A549 treated with Mapracorat at 1 μM for 4 hours (cell line): ENCODE measurements at places on chromosomes 5 and 9. TPM values are rescaled to one million over a fixed set of nuclear protein-coding genes. Genes with fewer than 3 reads are reported as not detected.

The CCDC171 gene
- total RNA-seq = 0.26 to 0.40 TPM (median 0.37 TPM) in 5 replicates

The ZNF454 gene
- total RNA-seq = not detected in 5 replicates

The ANP32B gene
- total RNA-seq = 279 to 316 TPM (median 299 TPM) in 5 replicates

The SMIM33 gene
- total RNA-seq = not detected in 5 replicates

The TAS2R1 gene
- total RNA-seq = not detected in 5 replicates

The TYRP1 gene
- total RNA-seq = not detected in 5 replicates

The LSM11 gene
- total RNA-seq = 2.4 to 3.2 TPM (median 2.9 TPM) in 5 replicates

The NUTM2F gene
- total RNA-seq = 0.06 to 0.07 TPM in 2 of 5 replicates, not detected in the others

The UGT3A2 gene
- not detected in 5 replicates for total RNA-seq

The UBE2R2 gene
- total RNA-seq = 42.7 to 46.7 TPM (median 45.4 TPM) in 5 replicates

The NMUR2 gene
- total RNA-seq = 0.08 to 0.21 TPM (median 0.09 TPM) in 4 of 5 replicates, not detected in the other

The POU5F2 gene
- total RNA-seq = 0.02 TPM in 1 of 5 replicates, not detected in the others

The NAIF1 gene
- 4.9 to 8.3 TPM (median 6.4 TPM) in 5 replicates for total RNA-seq

The C9orf50 gene
- total RNA-seq = 0.36 TPM in 1 of 5 replicates, not detected in the others

The HTR1A gene
- not detected in 5 replicates for total RNA-seq

The CSF1R gene
- 0.10 to 0.20 TPM (median 0.18 TPM) in 5 replicates for total RNA-seq

The ST6GALNAC4 gene
- 13.8 to 18.8 TPM (median 16.9 TPM) in 5 replicates for total RNA-seq

The OMD gene
- total RNA-seq = not detected in 5 replicates

The MEF2C gene
- 0.02 TPM in 1 of 5 replicates, not detected in the others for total RNA-seq

The GABRA6 gene
- total RNA-seq = not detected in 5 replicates

The GMCL2 gene
- total RNA-seq = not detected in 5 replicates

The FAM169A gene
- total RNA-seq = 3.7 to 6.9 TPM (median 6.0 TPM) in 5 replicates

The ATP10B gene
- total RNA-seq = not detected in 5 replicates

The LCP2 gene
- total RNA-seq = not detected in 5 replicates

The CDKN2B gene
- total RNA-seq = not detected in 5 replicates

The FOXD4L5 gene
- total RNA-seq = 0.05 TPM in 1 of 5 replicates, not detected in the others

The TAF11L12 gene
- not detected in 5 replicates for total RNA-seq

The F2RL2 gene
- total RNA-seq = 2.8 to 4.1 TPM (median 3.1 TPM) in 5 replicates

The GDA gene
- total RNA-seq = 0.48 to 1.4 TPM (median 1.0 TPM) in 5 replicates

The CENPK gene
- 28.5 to 35.4 TPM (median 30.9 TPM) in 5 replicates for total RNA-seq

The SPARC gene
- total RNA-seq = 15.1 to 25.0 TPM (median 18.8 TPM) in 5 replicates

The IL17B gene
- not detected in 5 replicates for total RNA-seq

The SPATA31D4 gene
- total RNA-seq = not detected in 5 replicates

The FOXD4 gene
- total RNA-seq = 0.26 to 0.46 TPM (median 0.42 TPM) in 5 replicates

The LOX gene
- 1.2 to 2.1 TPM (median 1.7 TPM) in 5 replicates for total RNA-seq

The TUSC1 gene
- total RNA-seq = 3.6 to 7.4 TPM (median 6.7 TPM) in 5 replicates

The SLIT3 gene
- total RNA-seq = 13.2 to 18.6 TPM (median 16.3 TPM) in 5 replicates

The CD14 gene
- 3.4 to 4.7 TPM (median 4.3 TPM) in 5 replicates for total RNA-seq

The BARHL1 gene
- total RNA-seq = 0.07 TPM in 1 of 5 replicates, not detected in the others

The MEIKIN gene
- not detected in 5 replicates for total RNA-seq

The DNAJA1 gene
- 206 to 243 TPM (median 234 TPM) in 5 replicates for total RNA-seq

The NKD2 gene
- 16.2 to 22.8 TPM (median 21.8 TPM) in 5 replicates for total RNA-seq

The MZB1 gene
- total RNA-seq = 0.29 TPM in 1 of 5 replicates, not detected in the others

The DMRT3 gene
- total RNA-seq = not detected in 5 replicates

The TSSK1B gene
- not detected in 5 replicates for total RNA-seq

The SLC1A3 gene
- total RNA-seq = 0.05 to 0.27 TPM in 2 of 5 replicates, not detected in the others

The IFNK gene
- not detected in 5 replicates for total RNA-seq

The LECT2 gene
- not detected in 5 replicates for total RNA-seq

The KCNV2 gene
- total RNA-seq = not detected in 5 replicates

The AK3 gene
- total RNA-seq = 46.4 to 54.6 TPM (median 52.7 TPM) in 5 replicates
